ENCODE measurements at places on chromosomes 2 and 18. TPM values are rescaled to one million over a fixed set of nuclear protein-coding genes. Genes with fewer than 3 reads are reported as not detected.

CXCR1 gene
- not detected for total RNA-seq

EHBP1 gene
- total RNA-seq: 51.5 TPM

DNA sequence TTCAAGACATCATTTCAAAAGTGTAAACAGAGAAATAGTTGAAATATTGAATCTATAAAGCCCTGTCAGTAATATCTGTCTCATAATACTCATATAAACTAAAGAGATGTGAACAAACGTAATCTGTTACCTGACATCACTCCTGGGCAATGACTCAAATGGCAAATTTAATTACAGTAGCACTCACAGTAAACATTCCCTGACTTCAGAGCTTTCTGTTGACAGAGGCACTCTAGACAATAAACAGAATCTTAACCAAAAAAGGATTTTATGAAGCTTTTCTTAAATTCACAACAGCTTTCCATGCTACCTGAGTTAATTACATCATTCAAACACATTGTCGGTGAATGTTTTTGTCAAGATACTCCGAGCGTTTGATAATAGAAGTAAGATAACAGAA lies 128.1 kb upstream of the PDE1A start:
- no peak for DNase-seq
- no peaks in the 10 kb centered on the region for H3K27me3 ChIP-seq
- no peak overlapping the region for H3K4me3 ChIP-seq
- no peak overlapping the region for H3K27ac ChIP-seq
- no peaks in the 10 kb centered on the region for H3K36me3 ChIP-seq

- no peak overlapping the region for H3K27ac ChIP-seq
- no peak overlapping the region for H3K4me3 ChIP-seq
- peaks cover 11% of the 10 kb centered on the region for H3K36me3 ChIP-seq
- no peaks in the 10 kb centered on the region for H3K27me3 ChIP-seq
- H3K4me1 ChIP-seq: no peaks in the 10 kb centered on the region
Measured at GRCh38 chr2:24073816-24074215, 2.3 kb downstream of the SF3B6 start.

- H3K36me3 ChIP-seq: no peaks in the 10 kb centered on the region
- H3K27ac ChIP-seq: no peak overlapping the region
- H3K27me3 ChIP-seq: peaks cover 56% of the 10 kb centered on the region
- DNase-seq: no peak
- peaks cover 10% of the 10 kb centered on the region for H3K4me1 ChIP-seq
Measured at GRCh38 chr2:20657522-20658235, 6.8 kb upstream of the HS1BP3 start.

DSG4 gene
- not detected for total RNA-seq

- H3K27ac ChIP-seq: no peak overlapping the region
- no peaks in the 10 kb centered on the region for H3K36me3 ChIP-seq
- DNase-seq: peak; percentile 82
- peaks cover 13% of the 10 kb centered on the region for H3K4me1 ChIP-seq
- H3K27me3 ChIP-seq: peaks cover 91% of the 10 kb centered on the region
- H3K4me3 ChIP-seq: peak overlapping the region; percentile 92
Measured at GRCh38 chr2:45649858-45650811, 1.3 kb upstream of the PRKCE start.

DNA sequence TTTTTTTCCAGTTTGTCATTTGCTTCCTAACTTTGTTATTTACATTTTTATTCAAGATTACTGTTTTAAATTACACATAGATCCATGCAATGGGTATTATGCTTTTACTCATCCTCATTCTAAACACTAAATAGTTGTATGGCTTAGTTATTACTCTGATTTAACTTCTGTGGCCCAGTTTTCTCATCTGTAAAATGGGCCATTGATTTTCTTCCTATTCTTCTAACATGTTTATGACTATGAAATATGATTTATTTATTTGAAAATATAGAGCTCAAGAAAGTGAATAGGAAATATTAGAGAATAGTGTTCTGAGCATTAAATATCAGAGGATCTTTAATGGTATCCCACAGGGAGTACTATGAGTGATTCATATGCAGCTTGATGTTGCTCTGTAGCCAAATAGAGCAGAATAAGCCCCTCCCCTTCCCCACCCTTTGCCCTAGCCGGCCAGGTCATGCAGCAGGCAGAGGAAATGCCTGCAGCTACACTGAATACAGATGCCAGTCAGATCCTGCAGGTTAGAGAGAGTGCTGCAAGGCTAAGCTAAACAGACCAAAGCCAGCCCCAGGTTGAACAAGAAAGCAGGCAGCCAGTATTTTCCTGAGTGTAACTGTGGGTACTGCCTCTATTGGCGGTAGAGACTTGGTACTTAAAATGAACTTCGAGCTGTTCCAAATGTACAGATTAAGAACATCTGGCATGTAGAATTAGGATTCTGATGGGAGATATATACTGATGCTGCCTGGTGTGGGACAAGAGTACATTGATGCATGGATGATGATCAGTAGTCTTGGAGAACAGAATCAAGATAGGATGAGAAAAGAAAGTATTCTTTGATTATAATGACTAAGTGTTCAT lies 11.7 kb upstream of the ACYP2 start:
- no peaks in the 10 kb centered on the region for H3K4me1 ChIP-seq
- no peaks in the 10 kb centered on the region for H3K36me3 ChIP-seq
- H3K27ac ChIP-seq: no peak overlapping the region
- H3K27me3 ChIP-seq: no peaks in the 10 kb centered on the region

IL36G gene
- total RNA-seq: 0.59 TPM

LGALSL gene
- total RNA-seq: 31.1 TPM

- no peak for DNase-seq
- H3K36me3 ChIP-seq: no peaks in the 10 kb centered on the region
- no peak overlapping the region for H3K4me3 ChIP-seq
- no peaks in the 10 kb centered on the region for H3K27me3 ChIP-seq
Measured at GRCh38 chr2:25119263-25119662, 49.1 kb downstream of the POMC start.

SPATA3 gene
- total RNA-seq: not detected
